Left ventricle myocardium superior (tissue), 1 donor: ENCODE measurements at places on chromosomes 5 and 9. TPM values are rescaled to one million over a fixed set of nuclear protein-coding genes. Genes with fewer than 3 reads are reported as not detected.

SSNA1 gene
- total RNA-seq, result 77.7 TPM

WDR38 gene
- not detected for total RNA-seq

TAF1L gene
- not detected for total RNA-seq

STPG3 gene
- total RNA-seq, result 0.69 TPM

SPATA31E1 gene
- total RNA-seq, result not detected

ARL10 gene
- total RNA-seq, result 4.4 TPM

TPPP gene
- total RNA-seq, result 34.8 TPM

GRM6 gene
- total RNA-seq, result not detected

ABO gene
- total RNA-seq, result 1.7 TPM

SEMA5A gene
- total RNA-seq, result 25.3 TPM

CDKN2B-AS1 gene
- 0.17 TPM for total RNA-seq

NIPAL4 gene
- total RNA-seq, result not detected

SLC25A46 gene
- total RNA-seq, result 67.1 TPM

INSL6 gene
- not detected for total RNA-seq

HAVCR2 gene
- total RNA-seq, result 2.8 TPM

IFNA13 gene
- not detected for total RNA-seq

PCDHA12 gene
- total RNA-seq, result not detected

C9orf50 gene
- not detected for total RNA-seq

PCDHGA2 gene
- 6.0 TPM for total RNA-seq

GALNT12 gene
- total RNA-seq, result 0.64 TPM

C5orf52 gene
- total RNA-seq, result not detected

SPATA31A3 gene
- total RNA-seq, result not detected

SOHLH1 gene
- not detected for total RNA-seq
